ENCODE measurements at places on chromosomes 7 and 10.

DNA sequence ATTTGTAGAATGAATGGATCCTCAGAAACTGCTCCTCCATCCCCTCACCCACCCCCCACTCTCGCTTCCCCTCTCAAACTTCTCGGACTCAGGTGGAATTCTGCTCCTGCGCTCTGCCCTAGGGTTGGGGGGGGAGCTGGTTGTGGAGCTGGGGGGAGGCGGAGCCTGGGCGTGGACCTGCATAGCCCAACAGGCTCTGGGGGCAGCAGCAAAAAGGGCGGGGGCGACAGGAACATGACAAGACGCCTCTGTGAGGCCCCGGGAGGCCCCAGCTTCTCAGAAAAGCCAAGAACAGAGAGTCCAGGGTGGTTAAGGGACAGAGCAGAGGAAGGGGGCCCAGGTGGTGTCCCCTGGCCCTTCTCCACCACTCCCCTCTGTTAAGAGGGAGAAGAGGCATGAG, 3.5 kb downstream of the TSC22D4 start:
- no peak for DNase-seq

DNA sequence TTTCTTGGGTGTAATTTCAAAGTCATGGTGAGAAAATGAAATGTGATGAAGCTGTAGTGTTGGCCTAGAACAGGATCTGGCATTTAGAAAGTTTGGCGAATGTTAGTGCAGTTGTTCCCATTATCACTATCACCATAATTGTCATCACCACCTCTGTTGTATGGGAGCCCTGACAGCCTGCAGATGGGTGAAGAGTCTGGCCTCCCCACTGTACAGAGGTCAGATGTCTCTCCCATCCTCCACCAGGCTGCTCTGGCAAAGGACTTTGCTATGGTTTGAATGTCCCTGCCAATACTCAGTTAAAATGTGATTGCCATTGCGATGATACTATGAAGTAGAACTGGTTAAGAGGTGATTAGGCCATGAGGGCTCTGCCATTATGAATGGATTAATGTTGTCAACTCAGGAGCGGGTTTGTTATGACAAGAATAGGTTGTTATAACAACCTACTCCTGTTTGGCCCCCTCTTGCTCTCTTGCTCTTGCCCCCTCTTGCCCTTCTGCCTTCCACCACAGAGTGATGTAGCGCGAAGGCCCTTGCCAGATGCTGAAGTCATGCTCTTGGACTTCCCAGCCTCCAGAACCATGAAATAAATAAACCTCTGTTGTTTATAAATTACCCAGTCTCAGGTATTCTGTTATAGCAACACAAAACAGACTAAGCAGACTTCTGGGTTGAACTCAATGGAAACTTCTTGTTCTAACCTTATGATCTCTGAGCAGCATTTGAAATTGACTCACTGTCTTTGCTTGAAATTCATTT, 90.0 kb downstream of the GRK5 start:
- no peak for DNase-seq

DNA sequence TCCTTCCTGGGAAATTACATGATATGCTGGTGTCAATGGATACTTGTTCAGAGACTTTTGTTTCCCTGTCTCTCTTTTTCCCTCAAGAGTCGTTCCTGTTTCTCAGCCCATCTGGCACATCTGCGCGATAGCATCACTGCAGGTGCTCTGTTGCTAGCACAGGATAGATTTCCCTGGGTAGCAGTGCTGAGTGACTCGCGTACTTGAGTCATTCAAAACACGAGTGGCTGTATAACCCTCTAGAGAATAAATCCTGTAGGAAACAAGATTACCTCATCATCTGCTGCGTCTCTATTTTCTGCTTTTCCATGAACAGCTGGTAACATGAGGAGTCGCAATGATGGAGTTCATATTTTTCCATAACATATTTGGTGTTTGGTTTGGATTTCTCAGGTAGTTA, 452.0 kb upstream of the FZD8 start:
- no peak for DNase-seq

GRCh38 chr7:155618708-155619633, 25.5 kb upstream of the RBM33 start:
- no peak for DNase-seq

- no peak for DNase-seq
Measured at GRCh38 chr10:37952043-37952755, 24.2 kb downstream of the ZNF25 start.

- DNase-seq: no peak
Measured at GRCh38 chr7:134936893-134937510, 49.3 kb upstream of the AGBL3 start.

GRCh38 chr10:131681122-131681521, 219.7 kb upstream of the PPP2R2D start:
- no peak for DNase-seq

GRCh38 chr7:142557971-142558582, 191.2 kb upstream of the PRSS1 start:
- peak; percentile 38 for DNase-seq

DNA sequence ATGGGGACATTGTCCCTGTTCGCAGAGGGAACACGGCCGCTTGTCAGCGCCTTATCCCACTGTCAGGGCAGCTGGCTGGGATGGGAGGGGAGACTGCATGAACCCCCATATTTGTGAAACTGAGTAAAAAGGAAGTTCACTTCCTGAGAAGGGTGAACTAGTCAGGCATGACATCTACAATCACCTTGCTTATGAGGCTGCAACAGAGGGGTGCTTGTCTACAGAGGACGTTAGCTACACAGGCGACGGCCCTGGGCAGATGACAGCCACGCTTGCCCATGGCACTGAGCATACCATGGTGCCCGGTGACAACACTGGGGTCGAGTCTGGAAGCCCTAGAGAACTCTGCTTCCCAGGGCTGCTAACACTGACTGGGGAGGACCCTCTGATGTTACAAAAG, 46.0 kb upstream of the KDM7A start:
- no peak for DNase-seq

DNA sequence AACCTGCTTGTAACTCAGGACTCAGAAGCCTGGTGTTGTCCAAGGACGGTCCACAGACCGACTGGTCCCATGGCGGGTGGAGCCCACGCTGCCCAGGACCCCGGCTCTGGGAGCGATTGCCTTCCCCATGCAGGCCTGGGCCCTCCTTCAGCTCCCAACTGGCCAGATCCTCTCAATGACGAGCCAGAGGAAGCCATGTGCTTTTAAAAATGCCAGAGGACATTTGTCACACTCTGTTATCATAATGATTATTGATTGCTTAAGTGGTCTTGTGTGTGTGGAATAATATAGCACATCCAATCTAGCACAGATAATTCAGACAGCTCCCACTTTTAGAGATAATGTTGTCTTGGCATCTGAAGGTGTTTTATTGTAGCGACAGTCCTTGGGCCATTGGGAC, 22.6 kb upstream of the OGDHL start:
- DNase-seq: no peak

DNA sequence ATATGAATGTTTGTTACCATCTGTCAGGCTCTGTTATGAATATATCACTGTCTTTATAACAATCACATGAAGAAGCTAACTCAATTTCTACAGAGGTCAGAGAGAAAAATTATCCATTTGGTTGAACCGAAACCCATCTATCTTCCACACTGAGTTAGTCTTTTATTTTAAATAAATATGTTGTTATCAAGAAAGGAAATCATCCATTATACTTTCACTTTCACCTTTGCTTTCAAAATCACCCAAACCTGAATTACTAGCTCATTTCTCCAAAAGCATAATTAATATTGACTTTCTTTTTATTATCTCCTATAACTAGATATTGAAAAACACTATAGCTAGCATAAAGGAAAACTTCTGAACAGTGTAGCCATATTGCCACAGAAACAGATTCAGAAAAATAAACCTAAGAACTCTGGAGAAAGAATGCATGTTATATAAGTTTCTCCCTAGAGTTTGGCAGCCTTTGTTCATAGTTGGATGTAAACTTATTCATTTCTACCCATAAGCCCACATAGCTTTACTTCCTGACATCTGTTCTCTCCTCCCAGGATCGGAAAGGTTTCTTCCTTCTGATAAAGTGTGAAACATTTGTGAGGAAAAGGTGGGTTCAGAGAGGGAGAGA, 66.0 kb downstream of the NPSR1 start:
- DNase-seq: no peak

DNA sequence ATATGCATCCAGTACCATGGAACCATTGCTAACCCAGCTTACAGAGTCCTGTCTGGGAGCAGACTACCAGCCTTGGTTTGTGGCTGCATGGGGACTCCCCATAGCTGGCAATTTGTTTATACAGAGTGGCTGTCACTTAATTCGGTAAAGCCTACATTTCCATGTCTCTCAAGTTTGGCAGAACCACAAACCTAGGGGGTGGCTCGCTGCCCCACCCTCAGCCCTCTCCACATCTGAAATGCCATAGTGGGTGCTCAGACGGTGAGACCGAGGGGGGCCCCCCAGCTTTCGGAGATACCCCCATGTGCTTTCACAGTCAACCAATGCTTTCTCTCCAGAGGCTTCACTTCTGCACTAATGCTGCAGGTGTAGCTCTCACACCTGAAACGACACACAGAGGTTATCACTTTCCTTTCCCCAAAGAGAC, 75.5 kb upstream of the KAT6B start:
- no peak for DNase-seq

DNA sequence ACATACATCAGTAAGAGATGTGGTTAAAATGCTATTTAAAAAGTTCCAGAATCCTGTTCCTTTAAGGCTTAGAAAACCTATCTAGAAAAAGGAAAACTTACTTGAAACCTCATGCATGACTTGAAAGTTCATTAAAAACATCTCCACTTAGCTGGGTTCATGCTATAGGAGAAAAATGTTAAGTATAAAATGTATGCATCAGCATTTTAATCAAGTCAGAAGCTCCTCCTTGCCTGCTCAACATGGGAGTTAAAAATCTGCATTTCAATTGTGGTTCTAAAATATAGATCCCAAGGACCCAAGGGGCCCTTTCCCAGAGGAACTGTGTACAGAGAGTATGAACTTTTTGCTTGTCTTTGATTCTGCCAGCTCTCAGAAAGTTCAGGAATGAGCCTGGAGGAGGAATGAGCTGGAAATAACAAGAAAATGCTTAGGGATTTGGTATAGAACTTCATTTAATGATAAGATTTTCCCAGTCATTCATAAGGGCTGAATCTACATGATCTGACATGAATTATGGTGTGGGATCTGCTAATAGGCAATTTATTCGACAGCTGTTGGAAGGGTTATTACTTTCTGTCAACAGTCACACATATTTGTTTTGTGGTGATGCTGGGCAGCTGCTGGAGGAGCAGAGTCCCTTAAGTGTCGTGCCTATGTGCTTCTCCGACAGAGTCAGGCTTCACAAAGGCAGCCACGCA, 85.6 kb upstream of the MTPN start:
- DNase-seq: no peak

DNA sequence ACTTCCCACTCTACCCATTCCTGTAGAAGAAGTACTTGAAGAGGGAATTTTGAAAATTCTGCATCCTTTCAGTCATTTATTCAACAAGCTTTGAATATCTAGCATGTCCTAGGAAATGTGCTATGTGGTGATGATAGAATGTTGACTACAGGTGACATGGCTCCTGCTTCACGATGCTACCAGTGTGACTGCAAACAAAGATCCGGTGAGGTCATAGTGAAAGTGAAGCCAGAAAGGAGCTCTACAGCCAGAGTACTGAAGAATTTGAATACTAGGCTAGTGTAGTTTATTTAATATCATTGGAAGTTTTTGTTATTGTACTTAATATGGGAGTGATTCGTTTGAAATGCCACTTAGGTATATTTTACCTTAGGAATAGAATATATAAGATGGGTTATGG, 348.1 kb downstream of the TFEC start:
- no peak for DNase-seq

DNA sequence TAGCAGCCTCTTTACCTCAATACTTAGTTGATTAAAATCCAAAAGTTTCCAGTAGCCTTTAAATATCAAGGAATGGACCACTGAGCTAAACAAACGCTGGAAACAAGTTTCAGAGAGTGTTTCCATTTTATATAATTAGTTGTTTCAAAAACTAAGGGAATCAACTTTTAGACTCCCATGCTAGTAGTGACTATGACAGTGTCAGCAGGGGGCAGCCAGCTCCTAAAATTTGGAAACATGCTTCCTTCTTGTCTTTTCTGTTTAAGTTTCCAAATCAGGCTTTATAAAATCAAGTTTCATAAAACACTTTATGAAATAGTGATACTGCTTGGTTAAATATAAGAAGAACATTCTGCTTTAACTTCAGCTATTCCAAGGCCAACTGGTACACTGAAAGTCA, 138.2 kb upstream of the TMEM229A start:
- DNase-seq: no peak
